ENCODE measurements at places on chromosomes 7 and 10. TPM values are rescaled to one million over a fixed set of nuclear protein-coding genes. Genes with fewer than 3 reads are reported as not detected.

FAM25G gene
- total RNA-seq: not detected

HYAL4 gene
- total RNA-seq: not detected

ZNF775 gene
- 3.3 TPM for total RNA-seq

CPEB3 gene
- total RNA-seq: 6.7 TPM

TRIM50 gene
- total RNA-seq: 0.35 TPM

PDCD4 gene
- 52.3 TPM for total RNA-seq

XRCC2 gene
- total RNA-seq: 0.63 TPM

CLDN4 gene
- not detected for total RNA-seq

MSS51 gene
- total RNA-seq: 7.8 TPM

ZNF438 gene
- total RNA-seq: 13.2 TPM

LDB3 gene
- total RNA-seq: 976 TPM

CLRN3 gene
- not detected for total RNA-seq
